Endodermal cell (in vitro differentiated cells): ENCODE measurements at places on chromosomes 4 and X.
A peak's percentile ranks its signal among the peaks of the same experiment; 100 is the strongest.

DNA sequence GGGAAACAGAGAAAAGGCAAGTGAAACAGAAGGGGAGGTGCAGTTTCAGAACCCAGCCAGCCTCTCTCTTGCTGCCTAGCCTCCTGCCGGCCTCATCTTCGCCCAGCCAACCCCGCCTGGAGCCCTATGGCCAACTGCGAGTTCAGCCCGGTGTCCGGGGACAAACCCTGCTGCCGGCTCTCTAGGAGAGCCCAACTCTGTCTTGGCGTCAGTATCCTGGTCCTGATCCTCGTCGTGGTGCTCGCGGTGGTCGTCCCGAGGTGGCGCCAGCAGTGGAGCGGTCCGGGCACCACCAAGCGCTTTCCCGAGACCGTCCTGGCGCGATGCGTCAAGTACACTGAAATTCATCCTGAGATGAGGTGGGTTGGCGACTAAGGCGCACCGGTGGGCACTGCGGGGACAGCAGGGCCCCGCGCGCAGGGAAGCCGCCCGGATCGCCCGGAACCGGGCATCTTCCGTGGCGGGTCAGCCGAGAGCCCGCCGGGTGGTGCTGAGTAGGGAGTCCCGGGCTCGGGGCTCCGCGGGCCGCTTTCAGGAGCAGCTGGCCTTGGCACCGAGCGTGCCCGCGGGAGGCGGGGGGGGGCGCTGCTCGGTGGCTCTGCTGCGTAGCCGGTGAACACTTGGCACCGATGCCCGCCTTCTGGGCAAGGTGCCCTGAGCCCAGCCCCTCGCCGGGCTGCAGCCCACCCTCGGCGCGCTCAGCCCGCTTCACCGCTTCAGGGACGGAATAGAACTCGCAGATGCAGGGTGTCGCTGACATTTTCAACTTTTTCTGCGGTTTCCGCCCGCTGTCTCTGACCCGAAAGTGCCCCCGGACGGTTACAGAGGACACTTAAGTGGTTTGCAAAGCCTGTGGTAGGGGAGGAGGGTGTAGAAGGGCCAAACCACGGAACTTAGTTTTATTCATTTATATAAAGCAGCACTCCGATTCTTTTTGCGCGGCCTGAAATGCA, at the start of gene CD38:
Gene CD38, plus strand, starts transcription at position 40 of the 953 bp plus-strand sequence. Its CDS starts 87 bp downstream, at position 127.
- DNase-seq, result peak; percentile 78

GRCh38 chr4:80535551-80535950, 200.0 kb downstream of the CFAP299 start:
- DNase-seq, result no peak

DNA sequence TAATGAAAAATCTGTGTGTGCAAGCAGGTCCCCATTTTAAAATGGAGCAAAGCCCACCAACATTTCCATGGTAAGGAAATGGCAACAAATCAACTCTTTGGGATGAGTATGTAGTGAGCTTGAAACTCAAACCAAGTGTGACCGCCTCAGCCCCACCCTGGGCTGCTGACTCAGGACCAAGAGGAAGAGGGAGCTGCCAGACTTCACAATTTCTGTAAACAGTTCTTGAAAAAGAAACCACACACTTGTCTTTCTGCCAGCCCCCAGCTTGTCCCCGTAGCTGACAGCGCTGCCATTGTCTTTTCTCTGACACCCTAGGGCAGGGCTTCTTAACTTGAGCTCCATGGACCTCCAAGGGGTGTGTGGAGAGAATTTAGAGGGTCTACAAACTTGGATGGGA, 10.3 kb downstream of the RTL5 start:
- DNase-seq, result peak; percentile 10

DNA sequence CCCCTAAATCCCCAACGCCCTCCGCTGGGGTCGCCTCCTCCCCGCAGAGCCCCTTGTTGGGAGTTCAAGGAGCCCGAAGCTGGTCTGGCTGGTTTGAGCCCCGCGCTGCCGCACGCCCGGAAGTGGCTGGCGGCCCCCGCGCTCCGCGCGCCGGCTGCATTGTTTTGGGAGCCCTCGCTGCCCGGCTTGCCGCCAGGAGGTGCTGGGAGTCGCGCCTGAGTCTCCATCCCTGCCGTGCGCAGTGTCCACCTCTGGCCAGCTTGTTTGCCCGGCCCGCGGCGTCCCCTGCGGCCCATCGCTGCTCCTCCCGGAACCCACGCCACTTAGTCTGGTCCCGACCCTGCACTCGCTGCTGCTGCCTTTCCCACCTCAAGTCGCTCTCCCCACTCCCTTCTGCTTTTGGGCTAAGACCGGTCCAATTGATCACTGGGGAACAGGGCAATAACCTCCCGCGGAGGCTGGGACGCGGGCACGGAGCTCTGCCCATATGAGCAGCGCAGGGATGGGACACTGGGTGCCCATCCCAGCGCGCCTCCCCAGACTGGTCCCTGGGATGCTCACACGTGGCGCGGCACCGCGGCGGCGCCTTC, 2.2 kb upstream of the SFRP2 start:
- peak; percentile 95 for DNase-seq

- DNase-seq, result no peak
Observed at GRCh38 chrX:12910423-12911121, 4.2 kb downstream of the TLR8 start.

- no peak for DNase-seq
Observed at GRCh38 chr4:165118256-165118909, 5.7 kb upstream of the TMEM192 start.
